ENCODE measurements at places on chromosomes 4 and X. TPM values are rescaled to one million over a fixed set of nuclear protein-coding genes. Genes with fewer than 3 reads are reported as not detected.

DNA sequence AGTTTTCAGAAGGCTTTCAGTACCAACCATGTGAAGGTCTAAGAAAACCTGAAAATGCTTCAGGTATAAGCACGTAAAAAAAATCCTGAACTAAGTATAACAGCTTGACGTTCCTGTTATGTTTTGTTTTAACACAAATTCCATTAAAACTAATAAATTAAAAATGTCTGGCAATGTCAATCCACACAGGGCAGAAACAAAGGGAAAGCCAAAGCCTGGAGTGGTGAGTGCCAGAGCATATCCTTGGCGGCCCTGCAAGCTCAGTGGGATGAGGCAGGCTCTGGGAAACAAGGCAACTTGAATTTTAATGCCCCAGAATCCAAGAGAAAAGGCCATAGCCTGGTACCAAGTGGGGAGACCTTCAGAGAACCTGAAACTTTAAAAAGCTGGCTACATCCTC, 78.2 kb downstream of the EPHA5 start:
- no peak for DNase-seq

DNA sequence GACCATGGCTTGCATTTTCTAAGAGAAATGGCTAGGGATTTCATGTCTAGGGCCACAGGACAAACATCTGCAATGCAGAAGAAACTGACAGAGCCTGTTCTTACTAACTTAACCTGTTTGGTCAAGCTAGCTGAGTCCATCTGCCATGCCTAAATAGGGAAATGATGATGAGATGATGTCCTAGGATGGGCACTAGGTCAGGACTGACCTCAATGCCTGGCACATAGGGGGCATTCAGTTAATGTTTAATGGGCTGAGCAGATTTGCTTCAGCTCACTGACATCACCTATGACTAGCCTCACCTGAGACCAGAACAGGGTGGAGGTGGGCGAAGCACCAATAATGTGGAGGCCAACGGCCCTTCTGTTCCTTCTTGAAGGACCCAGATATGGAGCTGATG, 174.2 kb upstream of the SCML1 start:
- DNase-seq = no peak

The H2BW2 gene
- polyA plus RNA-seq = not detected

The BMPR1B gene
- polyA plus RNA-seq = 0.60 TPM

DNA sequence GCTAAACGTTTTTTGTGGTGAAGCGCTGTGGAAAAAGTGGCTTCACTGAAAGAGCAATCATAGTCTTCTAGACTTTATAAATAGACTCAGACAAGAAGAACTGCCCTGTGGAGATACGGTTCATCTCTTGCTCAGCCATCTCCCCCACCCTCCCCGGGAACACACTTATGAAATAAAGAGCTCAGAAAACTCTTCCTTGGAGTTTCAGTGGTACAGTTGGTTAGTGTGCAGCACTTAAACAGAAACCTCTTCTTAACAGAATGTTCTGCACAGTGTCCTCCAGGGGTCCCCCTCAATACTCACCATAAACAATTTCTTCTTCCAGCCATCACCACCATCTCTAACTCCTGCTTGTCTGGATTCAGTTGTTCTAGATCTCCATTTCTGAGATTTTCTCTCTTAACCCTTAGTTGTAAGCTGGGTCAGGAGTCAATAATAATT, 313.0 kb downstream of the ARHGAP10 start:
- no peak for DNase-seq

The MAP3K15 gene
- 0.38 TPM for polyA plus RNA-seq

DNA sequence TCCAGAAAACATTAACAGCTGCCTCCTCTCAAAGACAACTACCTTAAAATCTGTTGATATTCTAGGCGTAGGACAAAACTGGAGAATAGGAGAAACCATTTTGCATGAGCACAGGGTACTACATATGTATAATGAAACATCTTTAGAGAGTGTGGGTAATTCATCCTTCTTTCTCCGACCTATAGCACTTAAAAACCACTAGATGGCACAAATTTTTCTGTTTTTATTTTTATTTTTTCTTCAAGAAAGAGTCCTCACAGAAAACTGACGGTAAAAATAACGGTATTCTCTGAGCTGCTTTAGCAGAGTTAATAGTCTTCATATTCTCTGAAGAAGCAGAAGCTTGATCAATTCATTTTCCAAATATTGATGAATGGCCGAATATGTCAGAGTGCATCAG, 14.6 kb downstream of the SMIM31 start:
- DNase-seq = no peak

DNA sequence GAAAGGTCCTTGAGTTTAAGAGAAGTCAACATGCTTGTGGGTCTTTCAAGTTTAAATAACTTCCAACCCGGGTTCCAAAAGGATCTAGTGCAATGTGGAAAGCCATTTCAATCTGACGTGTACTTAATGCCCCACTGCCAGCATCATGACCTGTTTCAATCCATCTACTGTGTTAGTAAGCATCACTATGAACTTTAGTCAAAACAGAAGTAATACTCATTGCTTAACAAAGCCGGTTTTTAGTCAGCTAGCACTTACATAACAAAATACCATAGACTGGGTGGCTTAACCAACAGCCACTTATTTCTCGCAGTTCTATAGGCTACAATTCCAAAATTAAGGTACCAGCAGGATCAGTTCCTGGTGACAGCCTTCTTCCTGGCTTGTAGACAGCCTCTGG, 677.5 kb downstream of the DMD start:
- no peak for DNase-seq

DNA sequence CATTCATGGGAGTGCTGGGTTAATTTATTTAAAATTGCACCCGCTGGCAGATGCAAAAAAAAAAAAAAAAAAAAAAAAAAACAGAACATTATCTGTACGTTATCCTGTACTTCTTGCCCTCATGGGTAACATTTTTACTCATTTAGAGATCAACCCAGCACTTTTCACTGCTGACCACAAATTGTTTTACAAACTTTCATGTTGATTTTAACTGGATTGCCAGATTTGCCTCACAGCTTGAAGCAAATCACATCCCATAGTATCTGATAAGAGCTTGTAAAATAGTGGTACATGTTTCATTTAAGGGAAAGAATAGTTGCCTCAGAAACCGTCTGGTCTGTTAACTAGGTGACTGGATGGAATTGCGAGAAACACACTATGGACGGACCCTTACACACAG, 640.8 kb downstream of the TRIML1 start:
- no peak for DNase-seq

DNA sequence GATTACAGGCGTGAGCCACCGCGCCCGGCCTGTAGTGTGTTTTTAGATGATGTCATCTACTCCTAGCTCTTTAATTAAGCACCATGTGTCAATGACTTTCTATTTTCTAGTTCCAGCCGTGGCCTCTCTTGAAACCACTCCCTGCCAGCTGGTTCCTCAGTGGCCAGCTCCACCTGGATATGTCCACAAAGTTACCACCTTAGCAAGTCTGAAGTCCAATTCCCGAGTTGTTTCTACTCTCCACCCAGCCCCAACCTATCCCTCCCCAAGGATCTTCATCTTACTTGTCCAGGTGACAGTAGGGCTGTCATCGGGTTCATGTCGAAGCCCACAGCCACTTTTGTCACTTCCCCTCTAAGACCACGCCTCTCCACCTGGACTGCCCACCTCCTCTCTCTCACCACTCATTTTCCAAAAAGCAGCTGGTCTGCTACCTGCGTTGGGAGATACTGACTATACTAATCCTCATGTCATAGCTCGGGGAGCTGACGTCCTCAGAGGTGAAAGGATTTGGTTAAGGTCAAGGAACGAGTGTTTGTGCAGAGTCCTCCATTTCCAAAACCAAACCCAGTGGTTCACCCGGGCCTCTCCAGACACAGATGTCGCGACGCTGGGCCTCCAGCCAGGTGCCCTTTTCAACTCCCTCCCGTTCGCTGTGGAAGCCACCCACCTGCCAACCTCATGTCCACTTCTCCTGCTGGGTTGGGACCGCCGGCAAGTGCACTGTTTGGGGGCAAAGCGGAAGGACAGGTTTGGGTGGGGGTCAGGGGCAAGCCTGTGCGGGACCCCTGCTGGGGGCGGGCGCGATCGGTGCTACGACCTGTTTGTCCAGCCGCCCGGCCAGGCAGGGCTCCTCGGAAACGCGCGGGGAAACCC, 704 bp downstream of the FAM3A start:
- DNase-seq = no peak

The GPRASP2 gene
- 12.0 TPM for polyA plus RNA-seq

DNA sequence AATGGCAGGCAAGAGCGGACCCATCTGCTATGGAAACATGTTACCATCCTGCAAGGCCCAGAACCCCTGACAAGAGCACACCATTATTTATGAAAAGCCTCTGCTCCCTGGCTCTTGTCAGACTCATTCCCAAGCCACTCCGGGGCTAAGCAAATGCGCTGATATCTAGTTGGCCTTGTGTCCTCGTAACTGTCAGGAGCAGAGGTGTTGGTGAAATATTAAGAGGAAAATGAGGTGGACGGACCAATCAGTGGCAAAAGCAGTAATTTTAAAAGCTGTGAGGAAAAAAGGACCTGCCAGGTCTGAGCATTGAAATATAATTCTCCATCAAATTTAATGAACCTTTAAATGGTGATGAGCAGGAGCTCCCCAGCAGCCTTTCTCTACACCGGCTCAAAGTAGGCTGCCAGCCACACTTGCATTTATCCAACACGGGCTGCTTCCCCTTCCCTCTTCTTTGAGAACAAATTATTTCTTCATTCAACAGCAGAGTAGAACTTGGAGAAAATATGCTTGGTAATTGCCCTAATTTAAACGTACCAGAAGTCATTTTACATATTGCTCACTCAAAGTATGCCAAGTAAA, 214.3 kb downstream of the RASL11B start:
- no peak for DNase-seq

DNA sequence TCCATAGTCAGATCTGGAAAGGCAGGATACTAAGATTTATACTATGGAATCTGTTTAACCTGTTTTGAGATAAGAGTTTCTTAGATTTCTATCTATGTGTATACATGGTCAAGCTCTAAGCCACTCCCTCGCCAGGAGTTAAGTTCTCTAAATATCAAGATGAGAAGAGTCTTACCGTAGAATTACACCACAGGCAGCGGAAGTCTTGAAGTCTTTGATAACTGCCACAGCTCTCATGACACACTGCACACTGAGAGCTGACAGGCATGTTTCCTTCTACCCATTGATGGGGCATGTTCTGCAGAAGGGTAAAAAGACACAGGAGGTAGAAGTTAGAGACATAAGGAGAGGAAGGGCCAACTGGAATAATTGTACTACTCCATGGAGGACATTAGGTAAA, 67.7 kb downstream of the DGKK start:
- no peak for DNase-seq

The LCORL gene
- polyA plus RNA-seq = 4.3 TPM

DNA sequence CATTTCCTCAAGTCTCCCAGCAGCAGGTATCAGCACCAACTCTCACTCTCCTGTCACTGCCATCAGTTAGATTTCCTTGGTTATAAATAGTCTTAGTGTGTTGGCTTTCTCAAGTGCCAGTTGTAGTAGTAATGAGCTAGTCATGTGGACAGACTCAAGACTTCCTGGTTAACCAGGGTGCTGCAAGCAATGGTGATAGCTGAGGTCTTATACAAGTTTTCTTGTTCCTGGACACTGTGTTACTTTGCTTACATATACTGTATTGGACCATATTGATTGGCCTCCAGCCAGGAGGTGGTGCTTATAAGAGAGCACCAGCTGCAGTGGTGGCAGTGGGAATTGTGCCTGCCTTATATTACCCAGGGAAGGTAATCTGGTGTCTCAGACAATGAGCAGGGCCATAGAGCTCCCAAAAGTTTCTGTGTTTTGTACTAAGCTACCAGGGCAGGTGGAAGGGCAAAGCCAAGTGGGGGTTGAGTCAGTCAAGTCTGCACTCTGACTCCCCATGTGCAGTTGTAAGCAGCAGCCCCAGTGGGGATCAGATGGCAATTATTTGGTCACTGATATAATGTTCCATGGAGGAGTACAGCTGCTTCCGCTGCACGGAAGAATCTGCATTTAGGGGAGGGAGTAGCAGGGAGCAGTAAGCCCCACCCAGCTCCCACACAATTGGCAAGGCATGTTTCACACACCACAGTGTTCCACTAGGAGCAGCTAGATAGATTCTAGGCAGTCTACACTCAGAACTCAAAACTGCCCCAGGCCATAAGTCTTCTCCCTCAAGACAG, 24.1 kb upstream of the ZDHHC15 start:
- no peak for DNase-seq

GRCh38 chr4:184853436-184853835, 27.7 kb upstream of the ACSL1 start:
- DNase-seq = no peak

The INTU gene
- 11.1 TPM for polyA plus RNA-seq

GRCh38 chr4:156962528-156962974, 9.0 kb downstream of the PDGFC start:
- DNase-seq = peak; percentile 98

DNA sequence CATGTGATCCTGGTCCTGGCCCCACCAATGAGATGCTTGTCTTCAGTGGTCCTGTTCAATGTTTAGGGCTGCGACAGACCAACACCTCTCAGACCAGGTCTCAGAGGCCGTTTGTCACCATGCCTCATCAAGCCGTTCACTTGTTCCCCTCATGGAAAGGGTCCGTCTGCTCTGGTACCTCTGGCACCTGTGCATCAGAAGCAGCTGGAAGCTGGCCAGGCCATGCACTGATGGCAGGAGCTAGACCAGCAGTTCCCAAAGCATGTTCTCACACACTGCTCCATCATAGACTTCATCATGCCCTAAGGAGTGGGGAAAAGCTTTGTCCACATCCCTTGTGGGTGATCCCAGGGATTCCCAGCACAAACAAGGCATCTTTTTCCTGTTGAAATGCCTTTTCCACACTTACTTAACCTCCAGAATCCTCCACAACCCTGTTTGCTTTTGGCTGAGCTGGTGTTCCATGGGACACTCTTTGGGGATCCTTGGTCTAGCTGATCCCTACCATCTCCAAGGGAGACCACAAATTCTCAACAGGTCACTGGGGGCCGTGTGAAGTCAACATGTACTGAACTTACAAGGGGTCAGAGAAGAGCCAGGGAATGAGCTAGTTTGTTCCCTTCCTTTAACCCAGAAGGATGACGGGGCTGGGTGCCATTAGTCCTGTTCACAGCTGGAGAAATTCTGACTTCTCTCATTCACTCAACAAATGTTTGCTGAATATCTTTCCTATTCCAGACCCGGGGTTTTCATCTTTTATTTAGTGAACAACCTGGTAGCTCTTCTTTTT, 21.8 kb downstream of the SH3TC1 start:
- no peak for DNase-seq

Measured in AG04450 (cell line).